ENCODE measurements at places on chromosomes 1 and 21.

- peak; percentile 60 for DNase-seq
These were observed 18.0 kb downstream of the SERTAD4 start for GRCh38 chr1:210250665-210250997.

- DNase-seq: no peak
These were observed 866 bp upstream of the FNDC5 start for GRCh38 chr1:32871364-32872191.

DNA sequence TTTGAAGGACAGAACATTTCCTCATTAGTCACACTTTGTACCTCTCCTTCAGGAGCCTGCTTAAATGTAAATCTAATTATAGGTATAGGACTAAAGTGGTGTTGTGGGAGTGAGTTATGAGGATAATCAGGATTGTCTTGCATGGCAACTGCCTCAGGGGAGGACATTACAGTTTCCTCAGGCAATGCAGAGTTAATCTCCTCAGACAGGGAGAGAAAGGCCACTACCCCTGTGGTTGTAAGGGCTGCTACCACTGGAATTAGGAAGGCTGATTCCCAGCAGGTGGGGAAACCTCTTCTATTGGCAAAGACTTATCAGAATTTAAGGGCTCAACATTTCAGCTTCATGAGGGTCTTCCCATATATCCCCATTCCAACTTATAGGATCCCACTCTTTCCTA is 286.8 kb upstream of the PBX1 start:
- DNase-seq: no peak

- no peak for DNase-seq
These were observed 791.0 kb upstream of the ADGRL4 start for GRCh38 chr1:79797487-79797886.

DNA sequence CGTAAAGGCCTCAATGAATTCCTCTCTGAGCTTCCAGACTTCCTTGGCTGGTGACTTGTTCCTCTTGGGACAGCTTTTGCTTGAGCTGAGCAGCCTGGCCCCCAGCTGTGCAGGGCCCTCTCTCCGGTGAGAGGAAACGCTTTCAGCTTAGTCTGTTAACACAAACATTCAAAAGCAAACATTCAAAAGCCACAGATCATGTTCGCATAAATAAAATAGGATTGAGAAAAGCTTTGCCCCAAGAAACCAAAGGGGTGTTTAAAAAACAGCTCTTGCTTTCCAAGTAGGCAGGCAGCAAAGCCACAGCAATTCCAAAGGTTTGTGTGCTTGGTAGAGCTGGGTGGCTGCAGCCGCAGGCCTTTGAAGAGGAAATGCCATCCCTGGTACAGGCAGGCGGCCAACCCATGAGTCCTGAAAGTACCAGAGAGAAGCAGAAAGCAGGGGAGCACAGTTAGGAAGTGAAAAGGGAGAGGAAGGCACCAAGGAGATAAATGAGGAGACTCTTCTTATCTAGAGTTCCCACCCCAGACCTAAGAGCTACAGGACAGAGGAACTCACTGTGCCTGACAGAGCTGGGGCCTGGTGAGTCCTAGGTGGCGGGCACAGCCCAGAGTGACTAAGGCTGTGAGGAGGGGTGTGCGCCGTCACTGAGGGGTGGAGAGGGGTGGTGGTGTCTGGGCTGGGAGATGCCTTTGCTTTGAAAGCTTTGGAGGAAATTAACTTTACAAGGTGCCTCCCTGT is 48.4 kb downstream of the CCN1 start:
- no peak for DNase-seq

DNA sequence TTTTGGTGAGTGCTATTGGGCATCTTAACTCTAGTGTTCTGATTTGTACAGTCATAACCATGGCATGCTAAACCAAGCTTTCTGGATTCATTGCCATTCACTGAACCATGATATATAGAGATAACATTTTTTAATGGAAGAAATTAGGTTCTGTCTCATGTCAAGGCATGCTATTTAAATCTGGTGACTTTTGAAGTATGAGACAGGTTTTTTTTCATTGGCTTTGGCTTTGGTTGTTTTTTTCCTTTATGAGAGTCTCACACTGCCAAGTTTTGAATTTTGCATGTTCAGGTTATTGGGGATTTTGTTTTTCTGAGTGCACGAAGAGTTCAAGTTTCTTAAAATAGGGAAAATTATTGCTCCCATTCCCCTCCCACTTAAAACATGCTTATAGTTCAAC is 141.3 kb upstream of the ADAMTS5 start:
- no peak for DNase-seq

- DNase-seq: no peak
These were observed 15.3 kb upstream of the NPHP4 start for GRCh38 chr1:6007318-6008083.

DNA sequence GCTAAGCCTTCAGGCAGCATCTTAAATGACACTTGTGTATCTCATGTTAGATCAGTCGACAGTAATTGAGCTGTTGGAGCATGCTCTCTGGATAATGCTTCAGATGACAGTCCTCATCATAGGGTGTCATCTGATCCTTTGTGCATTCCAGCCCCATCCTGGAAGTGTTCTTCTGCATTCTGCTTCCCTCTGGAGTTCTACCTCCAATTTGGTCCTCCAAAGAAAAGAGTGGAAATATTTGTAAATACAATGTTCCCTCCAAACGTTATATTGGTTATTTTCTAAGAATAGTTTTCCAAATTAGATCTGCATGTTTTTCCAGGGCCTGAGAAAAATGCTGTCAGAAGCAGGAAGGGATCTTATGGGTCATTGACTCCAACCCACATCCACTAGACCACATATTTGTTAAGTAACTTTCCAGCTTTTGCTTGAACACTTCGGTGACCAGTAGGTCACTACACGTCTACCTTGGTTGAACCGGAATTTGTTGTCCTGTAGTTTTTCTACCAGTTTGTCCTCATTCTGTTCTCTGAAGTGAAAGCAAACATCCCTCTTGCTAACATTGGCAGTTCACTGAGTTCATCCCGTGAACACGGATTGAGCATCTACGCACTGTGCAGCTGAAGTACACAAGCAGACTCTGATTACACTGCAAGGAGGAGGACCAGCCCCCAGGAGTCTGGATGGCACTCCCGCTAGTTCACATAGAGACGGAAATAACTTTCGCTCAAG is 136.0 kb downstream of the TLR5 start:
- DNase-seq: no peak

DNA sequence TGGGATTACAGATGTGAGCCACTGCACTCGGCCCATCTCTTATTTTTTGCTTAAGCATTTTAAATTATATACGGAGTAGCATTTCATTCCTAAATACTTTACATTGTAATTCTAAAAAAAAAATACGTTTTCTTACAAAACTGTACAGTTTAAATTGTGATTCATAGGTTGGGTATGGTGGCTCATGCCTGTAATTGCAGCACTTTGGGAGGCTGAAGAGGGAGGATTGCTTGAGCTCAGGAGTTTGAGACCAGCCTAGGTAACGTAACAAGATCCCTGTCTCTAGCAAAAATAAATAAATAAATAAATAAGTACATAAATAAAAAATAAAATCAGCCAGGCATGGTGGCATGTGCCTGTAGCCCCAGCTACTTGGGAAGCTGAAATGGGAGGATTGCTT is 24.6 kb downstream of the TBCE start:
- no peak for DNase-seq

GRCh38 chr1:63977466-63977865 is 203.6 kb downstream of the ROR1 start:
- no peak for DNase-seq

DNA sequence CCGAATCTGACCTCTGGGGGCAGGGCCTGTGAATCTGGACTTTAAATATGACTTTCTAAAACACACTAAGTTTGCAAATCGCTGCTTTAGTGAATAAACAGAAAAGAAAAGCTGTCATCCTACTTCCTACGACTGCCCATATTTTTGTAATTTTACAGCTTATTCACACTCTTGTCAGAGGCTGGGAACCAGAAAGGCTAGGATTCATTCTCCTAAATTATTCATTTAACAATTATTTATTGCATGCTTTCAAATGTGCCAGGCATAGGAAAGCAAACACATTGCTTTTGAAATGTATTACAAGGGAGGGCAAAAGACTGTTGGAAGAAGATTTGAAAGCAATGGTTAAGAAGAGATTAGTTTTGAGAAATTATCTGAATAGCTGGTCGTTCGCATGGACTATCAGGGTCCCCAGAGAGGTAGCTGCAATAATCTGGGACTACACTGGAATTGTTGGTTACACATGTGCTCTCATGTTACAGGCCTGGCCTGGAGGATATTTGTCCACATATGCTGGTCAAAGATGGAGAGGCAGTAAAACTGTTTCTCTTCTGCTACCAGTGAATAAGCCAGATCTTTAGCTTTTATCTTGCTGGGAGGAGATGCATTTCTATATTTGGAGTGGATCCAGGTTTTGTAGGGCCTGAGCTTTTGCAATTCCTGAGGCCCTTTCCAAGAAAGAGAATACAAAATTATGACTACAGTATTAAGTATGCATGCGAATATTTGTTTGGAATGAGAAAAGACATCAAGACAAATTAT is 29.6 kb upstream of the SFPQ start:
- no peak for DNase-seq

GRCh38 chr21:32559006-32559610 is 26.2 kb downstream of the TCP10L start:
- DNase-seq: no peak

DNA sequence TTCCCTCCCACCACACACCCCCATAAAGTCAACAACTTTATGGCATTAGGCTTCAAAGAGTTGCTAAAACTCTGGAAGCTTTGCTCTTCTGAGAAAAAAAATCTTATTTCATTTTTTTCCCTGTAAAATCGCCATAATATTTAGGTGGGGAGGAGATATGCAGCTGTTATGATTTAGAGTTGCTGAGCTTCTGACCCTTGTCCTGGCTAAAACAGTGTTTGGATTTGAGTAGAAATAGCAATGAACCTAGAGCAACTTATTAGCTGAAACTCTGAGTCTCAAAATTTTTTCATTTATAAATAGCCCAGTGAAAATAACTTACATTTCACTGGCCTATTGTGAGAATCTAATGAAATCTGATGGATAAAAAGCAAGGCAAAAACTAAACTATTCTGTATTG is 482.8 kb upstream of the NFIA start:
- DNase-seq: no peak

DNA sequence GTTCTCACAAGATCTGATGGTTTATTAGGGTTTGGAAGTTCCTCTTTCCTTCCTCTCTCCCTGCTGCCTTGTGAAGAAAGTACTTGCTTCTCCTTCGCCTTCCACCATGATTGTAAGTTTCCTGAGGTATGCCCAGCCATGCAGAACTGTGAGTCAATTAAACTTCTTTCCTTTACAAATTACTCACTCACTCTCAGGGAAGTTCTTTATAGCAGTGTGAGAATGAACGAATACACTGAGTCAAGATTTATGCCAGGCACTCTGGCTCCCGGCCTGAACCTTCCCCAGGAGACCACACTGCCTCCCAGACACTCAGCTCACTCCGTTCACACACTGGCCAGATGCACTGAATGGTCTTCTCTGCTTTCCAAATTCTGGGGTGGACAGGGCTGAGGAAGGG is 308.3 kb upstream of the AJAP1 start:
- no peak for DNase-seq

- no peak for DNase-seq
These were observed 17.3 kb upstream of the FMO2 start for GRCh38 chr1:171167785-171168184.

DNA sequence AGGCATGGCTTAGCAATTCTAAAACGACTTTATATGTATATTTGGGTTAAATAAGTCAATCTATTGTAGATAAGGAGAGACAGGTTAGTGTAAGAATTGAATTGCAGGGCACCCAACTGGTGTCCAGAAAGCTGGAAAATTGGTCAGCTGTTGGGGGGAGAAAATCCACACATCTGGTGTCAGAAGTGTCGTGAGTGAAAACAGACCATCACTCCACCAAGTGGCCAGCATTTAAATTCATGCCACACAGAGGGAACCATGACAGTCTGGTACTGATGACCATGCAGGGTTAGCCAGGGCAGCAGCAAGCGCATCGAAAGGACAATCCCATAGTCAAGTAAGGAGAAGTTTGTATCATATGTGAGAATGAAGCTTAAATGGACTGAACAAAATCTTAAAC is 11.7 kb downstream of the LAX1 start:
- no peak for DNase-seq

DNA sequence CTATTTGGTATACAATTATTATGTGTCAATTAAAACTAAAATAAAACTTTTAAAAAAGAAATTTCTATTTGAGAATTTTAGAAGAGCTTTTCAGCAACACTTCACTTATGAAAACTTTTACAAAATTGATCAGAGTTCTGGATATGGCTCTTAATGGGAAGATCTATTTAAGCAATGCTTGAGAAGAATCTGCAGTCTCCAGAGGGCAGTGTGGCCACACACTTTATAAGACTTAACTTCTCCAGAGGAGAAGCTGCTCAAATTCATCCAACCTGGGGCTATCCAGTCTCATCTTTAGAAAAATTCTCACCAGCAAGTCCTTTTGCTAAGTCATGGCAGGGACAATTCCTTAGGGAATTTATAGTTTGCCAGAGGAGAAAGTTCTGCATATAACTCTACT is 25.2 kb upstream of the AGO1 start:
- DNase-seq: peak; percentile 39

GRCh38 chr1:12615865-12616708 is 1.9 kb downstream of the DHRS3 start:
- DNase-seq: no peak

DNA sequence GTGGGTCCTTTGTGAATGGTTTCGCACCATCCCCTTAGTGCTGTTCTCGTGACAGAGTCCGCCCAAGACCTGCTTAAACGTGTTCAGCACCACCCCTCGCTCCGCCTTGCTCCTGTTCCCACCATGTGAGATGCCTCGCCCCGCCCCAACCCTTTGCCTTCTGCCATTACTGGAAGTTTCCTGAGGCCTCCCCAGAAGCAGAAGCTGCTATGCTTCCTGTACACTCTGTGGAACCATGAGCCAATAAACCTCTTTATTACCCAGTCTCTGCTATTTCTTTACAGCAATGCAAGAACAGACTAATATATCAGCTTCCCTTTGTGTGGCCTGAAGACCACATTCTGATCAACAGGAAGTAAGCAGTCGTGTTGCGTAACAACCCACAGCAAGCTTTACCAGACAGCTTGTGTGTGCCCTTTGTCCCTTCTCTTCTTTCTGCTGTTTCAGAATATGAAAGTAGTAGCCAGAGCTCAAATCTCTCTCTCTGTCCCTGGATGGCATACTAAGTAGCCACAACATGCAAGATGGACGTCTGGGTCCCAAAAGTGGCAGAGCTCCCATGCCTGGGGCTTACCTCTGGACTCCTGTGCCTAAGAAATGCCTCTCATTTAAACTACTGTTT is 14.1 kb downstream of the HENMT1 start:
- peak; percentile 95 for DNase-seq

DNA sequence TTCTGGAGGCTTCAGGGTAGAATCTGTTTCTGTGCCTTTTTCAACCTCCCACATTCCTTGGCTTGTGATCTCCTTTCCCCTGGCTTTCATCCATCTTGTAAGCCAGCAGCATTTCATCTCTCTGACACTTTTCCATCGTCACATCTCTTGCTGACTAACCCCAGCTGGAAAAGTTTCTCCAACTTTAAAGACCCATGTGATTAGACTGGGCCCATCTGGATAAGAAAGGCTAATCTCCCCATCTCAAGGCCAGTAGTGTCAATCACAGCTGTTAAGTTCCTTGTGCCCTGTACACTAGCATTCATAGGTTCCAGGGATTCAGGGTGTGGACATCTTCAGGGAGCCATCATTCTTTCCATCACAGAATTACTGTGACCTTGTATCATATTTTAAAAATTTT is 452.1 kb downstream of the TTLL7 start:
- DNase-seq: no peak
